Mucosa of gallbladder (tissue), 1 donor: ENCODE measurements at places on chromosomes 4 and X.
A peak's percentile ranks its signal among the peaks of the same experiment; 100 is the strongest.

- no peak for DNase-seq
Measured at GRCh38 chrX:53483838-53484405, 49.8 kb upstream of the HSD17B10 start.

DNA sequence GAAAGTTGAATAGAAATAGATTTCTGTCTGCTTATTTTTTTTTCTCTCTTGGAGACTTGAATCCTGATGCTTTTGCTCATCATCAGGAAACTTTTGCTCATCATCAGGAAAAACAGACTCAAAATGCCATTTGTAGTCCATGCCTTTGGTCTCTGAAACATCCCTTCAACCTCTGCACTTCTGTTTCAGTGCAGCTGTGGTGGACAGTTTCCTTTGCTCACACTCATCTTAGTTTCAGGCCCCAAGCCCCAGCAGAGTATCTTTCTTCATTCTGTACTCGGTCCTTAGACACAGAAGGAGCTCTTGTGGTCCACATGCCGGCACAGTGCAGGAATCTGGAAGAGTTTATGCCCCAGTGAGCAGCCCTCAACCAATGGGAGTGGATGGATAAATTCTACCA is 337.9 kb downstream of the PPP3CA start:
- DNase-seq = no peak

- no peak for DNase-seq
Measured at GRCh38 chr4:119598521-119598920, 30.1 kb downstream of the PDE5A start.

GRCh38 chrX:131058136-131058868 is at the start of gene ARHGAP36:
Gene ARHGAP36, plus strand, starts transcription at chrX:131058346. Its CDS starts 23,320 bp downstream, at chrX:131081666.
- DNase-seq = no peak

- peak; percentile 67 for DNase-seq
Measured at GRCh38 chrX:43557792-43558191, 98.3 kb upstream of the MAOA start.

DNA sequence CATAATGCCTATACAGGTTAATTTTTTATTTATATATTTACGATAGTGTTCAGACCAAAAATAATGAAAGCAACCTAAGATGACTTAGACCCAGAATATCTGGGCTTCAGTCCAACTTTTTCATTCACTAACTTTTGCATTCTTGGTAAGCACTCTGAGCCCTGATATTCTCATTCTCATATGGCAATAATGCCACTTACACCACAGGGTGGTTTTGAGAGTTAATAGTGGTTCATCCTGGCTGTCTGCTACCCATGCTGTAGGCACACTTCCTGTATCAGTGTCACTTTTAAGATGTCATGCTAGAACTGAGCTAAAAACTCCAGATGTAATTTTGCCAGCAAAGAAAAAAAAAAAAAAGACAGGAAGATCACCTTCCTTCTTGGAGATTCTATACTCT is 508.7 kb upstream of the FMR1 start:
- DNase-seq = no peak
